ENCODE measurements at places on chromosomes 16 and 17. TPM values are rescaled to one million over a fixed set of nuclear protein-coding genes. Genes with fewer than 3 reads are reported as not detected.

Gene GPT2
- total RNA-seq: 4.9 TPM

Gene KIFC3
- total RNA-seq: 21.3 TPM

Gene CA5A
- total RNA-seq: not detected

Gene E4F1
- total RNA-seq: 18.3 TPM

Gene USP31
- 7.0 TPM for total RNA-seq

Gene KCNAB3
- total RNA-seq: 0.48 TPM

Gene CDRT15L2
- total RNA-seq: not detected

Gene GCGR
- total RNA-seq: not detected

Gene SKA2
- total RNA-seq: 24.7 TPM
